ENCODE measurements at places on chromosomes 11 and 22. TPM values are rescaled to one million over a fixed set of nuclear protein-coding genes. Genes with fewer than 3 reads are reported as not detected.

SLC25A45 gene
- total RNA-seq, result 22.2 TPM

MUC5B gene
- not detected for total RNA-seq

C22orf31 gene
- total RNA-seq, result not detected

GAS2L1 gene
- total RNA-seq, result not detected

ANKK1 gene
- total RNA-seq, result 4.6 TPM
